Right renal pelvis (tissue), 4 donors: ENCODE measurements at places on chromosomes 1 and 21.

GRCh38 chr1:115219927-115220326 is 118.1 kb downstream of the NGF start:
- DNase-seq, result no peak

DNA sequence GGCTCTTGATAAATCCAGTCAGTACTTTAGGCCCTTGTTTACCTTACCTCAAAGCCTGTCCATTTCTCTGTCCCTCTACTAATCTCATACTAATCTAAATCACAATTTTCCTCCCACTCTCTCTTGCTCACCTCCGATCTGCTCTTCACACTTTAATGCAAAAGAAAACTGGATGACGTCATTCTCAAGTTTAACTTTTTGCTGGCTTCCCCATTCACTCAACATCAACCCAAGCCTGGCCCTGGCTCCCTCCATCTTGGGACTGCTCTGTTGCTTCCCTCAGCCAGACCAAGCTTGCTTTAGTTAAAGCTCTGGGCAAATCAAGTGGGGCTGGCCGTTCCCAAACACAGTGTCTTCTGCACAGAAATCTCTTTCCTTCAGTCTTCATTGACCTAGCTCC is 29.7 kb downstream of the COA6 start:
- no peak for DNase-seq

GRCh38 chr1:184062640-184063286 is 11.2 kb downstream of the TSEN15 start:
- DNase-seq, result no peak

DNA sequence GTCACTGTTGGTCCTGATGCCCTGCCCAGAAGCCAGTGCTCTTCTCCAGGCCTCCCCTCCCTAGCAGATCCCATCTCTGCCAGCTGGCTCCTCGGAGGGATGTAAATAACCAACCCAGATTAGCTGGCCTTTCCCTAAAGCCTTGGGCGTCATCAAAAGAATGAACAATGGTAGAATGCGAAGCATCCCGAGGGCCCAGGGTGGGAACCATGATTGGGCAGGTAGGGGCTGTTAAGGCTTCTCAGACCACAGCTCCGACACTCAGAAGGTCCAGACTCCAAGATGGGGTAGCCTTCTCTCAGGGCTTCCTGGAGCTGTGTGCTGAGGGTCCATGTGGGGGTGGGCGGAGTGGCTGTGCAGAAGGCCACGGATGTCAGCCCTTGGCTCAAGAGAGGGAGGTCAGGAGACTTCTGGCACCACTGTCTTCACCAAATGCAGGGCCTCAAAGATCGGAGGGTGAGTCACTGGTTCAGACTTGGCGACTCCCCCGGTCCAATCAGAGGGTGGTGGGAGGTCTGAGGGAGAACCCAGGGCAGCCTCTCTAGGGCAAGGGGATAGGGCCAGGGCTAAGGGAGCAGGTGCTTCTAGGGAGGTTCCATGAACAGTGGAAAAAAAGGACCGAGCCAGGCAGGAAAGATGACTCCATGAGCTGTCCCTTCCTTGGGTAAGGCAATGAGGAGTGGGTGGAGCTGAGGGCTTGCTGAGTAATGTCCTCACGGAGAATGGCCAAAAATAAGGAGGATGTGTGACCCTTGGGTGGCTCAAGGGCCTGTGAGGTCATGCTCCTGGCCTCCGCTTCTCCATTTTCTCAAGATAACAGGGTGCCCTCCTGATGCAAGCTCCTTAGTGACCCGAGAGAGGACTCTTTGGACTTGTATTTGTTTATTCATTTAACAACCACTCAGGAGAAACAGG is 58.4 kb upstream of the EPS8L3 start:
- no peak for DNase-seq

GRCh38 chr21:43603641-43604504 is 55.4 kb downstream of the HSF2BP start:
- DNase-seq, result no peak

DNA sequence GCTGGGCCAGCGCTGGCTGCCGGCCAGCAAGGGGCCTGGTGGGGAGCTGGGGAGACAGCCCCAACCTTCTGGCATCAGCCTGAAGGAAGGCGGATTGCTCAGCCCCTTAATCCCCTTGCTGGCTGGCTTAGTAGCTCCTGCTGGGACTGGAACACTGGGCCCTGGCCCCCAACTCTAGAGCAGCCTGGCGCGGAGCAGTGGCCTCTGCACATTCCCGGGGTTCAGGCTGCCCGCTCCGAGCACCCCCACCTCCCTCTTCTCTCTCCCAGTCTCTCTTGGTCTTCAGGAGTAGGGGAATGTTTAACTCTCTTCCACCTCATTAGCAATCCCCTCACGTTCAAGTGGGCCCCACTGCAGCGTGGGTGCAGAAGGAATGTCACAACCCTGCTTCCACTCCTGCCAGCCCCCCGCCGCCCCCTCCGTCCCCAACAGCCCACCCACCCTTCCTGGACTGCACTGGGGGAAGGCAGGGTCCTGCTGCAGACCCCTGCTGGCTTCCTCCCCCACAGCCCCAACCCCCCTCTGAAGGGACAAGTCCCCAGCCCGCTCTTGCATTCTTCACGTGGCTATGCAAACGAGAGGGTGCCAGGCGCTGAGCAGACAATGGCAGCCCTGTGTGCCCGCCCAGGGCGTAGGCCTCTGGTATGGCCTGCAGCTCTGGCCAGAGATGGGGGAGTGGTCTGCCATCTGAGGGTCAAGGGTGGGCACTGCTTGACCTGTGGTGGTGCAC is 980 bp upstream of the CLDN19 start:
- no peak for DNase-seq

GRCh38 chr1:93358293-93358692 is 12.6 kb downstream of the DR1 start:
- no peak for DNase-seq
